Hepatocyte (in vitro differentiated cells): ENCODE measurements at places on chromosomes 12 and 14.

DNA sequence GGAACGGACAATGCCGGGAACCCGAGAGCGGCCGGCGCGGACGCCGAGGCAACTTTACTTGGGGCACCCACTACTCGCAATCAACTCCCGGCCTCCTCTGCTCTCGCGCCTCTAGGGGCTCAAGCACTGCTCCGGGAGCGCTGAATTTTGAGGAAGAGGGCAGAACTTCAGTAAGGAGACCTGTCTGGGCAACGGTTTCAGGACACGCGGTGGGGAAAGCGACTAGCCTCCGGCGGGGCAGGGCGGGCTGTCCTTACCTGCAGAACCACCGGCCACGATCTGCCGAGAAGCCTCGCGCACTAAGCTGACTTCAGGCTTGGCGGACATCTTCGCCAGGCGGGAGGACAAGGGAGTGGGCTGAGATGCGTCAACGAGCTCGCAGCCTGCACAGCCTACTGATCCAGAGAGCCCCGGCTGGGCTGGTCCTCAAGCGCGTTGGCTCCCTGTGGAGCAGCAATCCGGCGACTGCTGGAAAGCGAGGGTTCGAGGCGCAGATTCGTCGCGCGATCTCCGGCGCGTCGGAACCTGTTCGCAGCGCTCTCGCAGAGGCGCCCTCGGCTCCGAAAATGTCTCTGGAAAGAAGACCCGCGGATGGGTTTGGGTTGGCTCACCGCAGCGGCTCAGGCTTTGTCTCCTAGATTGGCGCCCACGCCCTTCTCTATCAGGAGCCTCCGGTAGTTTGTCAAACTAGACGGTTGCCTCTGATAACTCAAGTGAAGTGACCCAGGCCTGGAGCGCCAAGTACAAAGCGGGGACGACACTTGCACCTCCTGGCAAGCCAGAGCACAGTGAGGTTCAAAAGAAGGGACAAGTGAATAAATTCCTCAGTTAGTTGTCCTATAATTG, at the start of gene SLC25A21:
TSS of gene SLC25A21 (minus strand) at position 583 of the 846 bp plus-strand sequence.
- DNase-seq: peak; percentile 83

GRCh38 chr12:48960834-48961233, 3.5 kb upstream of the ARF3 start:
- no peak for DNase-seq

GRCh38 chr12:3417937-3418462, 73.0 kb upstream of the PRMT8 start:
- DNase-seq: no peak

GRCh38 chr14:36647824-36648753, 13.6 kb upstream of the PAX9 start:
- peak; percentile 74 for DNase-seq

DNA sequence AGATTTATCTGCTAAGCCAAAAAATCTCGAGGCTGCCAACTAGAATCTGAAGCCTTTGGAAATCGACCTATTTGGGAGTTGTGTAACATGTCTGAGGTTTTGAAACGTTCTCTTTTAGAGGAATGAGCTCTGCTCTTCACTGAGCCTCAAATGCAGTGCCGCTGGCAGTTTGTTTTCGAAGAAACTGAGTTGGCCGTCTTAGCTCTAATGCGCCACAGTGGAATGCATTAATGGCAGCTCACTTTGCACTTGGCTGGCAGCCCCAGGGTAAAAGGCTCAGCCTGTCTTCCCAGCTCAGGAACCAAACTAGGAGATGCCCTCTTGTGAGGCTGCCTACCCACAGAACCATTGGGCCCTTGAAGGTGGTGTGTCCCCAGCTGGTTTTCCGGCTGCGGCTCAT, 53.8 kb downstream of the SFSWAP start:
- no peak for DNase-seq

DNA sequence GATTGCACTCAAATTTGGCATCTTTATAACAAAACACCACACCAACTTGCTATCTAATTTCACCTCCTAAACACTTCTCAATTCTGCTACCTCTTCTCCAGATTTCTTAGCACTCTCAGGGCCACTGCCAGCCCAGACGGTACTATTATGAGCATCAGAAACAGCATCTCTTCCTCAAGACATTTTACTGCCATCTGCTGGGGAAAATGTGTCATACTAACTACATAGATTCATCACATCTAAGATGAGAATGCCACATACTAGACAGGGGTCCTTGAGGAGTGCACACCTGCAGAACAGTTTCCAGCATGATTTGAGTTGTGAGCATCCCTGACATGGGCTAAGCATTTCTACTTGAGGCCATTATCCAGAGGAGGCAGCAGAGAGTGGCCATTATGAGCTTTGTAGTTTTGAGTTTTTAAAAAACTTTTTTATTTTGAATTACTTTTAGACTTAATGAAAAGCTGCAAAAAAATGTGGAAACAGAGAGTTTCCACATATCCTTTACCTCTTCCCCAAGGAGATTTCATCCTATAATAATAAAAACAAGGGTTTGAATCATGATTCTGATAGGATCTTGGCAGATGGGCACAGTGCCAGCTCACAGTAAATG, 15.1 kb upstream of the GRIP1 start:
- DNase-seq: peak; percentile 85
